Activated T-cell treated with anti-CD3 and anti-CD28 coated beads, Interleukin-2, amount 50 U/mL, for 1 hour (primary cell): ENCODE measurements at places on chromosomes 11 and 22.

GRCh38 chr22:50705851-50706351, 32.1 kb upstream of the ACR start:
- DNase-seq = no peak

DNA sequence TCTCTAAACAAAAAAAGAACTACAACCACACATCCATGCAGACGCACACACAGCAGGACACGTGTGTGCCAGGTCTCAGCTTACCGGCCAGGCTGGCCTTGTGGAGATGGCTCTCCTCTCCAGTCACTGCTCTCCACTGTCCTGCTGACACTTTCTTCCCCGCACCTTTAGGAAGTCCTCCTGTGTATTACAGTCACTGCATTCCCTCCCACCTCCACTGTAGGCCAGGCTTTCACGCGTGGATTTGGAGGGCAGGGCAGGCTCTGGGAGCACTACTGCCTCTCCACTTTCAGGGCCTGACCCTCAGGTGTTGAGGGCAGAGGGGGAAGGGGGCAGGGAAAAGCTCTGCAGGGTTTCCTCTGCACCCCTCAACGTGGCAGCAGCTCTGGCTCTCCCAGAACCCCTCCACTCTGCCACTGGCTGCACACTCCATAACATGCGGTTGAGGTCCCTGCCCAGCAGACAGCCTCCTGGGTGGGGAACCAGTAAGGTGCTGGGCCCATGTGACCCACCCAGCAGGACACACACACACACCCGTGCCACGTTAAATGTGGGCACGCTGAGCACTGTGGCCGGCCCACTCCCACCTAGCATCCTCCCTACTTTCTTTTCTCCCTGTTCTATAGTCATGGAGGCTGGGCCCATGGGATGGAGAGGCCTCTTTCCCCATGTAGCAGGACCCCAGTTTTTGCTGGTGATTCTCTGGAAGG, 107.0 kb upstream of the PITPNB start:
- DNase-seq = no peak

DNA sequence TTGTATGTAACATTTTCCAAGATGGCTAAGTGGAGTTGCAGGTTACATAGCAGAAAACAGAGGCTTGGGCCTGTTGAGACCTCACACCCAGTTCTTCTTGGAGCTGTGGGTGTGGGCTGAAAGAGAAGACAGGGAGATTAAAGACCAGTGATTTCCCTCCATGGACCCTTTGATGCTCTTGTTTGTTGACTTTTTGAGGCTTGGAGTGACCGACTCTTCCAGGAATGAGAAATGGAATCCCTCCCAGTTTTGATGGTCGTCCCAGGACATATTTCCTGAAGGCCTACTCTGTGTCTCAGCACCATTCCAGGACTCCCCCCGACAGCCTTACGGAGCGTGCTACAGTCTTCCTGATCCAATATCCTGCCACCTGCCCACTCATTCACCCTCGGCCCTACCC, 96.9 kb downstream of the PTPRJ start:
- no peak for DNase-seq

DNA sequence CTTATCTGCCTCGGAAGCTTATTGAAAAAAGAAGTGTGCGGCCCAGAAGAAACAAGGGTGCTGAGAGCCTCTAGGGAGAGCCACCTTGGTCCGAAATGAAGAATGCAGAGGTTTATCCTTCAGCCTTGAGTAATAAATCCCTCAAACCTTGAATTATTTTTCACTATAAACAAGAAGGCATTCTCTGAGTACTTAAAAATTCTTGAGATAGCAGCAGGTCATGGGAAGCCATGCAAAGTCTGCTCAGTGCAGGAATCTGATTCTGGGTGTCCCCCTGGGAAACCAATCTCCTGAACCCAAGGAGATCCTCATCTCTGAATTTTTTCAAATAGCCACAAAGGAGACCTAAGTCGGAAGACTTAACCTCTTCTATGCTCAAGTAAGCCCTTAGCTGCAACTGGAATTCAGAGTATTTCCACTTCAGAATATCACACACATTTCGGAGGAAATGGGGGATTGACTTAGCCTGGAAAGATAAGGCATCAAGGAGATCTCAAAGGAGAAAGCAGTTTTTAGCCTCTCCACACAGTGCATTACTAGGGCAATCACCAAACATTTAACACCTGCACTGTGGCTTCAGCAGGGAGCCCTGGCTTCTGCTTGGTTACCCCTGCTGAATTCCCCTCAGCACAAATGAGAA, 365.0 kb downstream of the ETS1 start:
- no peak for DNase-seq

DNA sequence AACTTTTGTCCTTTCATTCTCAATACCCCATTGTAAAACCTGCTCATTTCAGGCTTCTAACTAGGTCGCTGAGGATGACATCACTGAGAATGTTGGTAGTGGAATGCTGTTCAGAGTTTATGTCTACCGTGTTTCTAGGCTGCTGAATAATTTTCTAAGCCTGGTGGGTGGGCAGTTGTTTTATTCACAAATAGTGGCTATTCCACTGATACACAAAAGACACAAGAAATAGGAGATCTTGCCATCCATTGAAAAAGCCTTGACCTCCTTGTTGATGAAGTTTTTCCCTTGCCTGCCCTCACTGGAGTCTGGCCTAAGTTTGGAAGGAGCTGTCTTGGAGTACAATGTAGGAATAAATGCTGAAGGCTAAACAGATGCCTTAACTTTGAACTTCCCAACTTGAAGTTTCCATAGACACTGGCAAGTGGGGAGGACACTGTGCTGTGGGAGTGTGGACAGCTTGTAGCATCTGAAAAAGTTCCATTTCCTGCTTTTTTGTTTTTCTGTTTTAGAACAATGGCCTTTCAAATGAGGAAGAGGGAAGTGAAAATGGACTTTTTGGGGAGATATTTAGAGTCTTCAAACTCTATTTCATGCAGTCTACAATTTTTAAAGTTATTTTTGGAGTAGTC, 59.2 kb downstream of the TRIM44 start:
- DNase-seq = no peak

GRCh38 chr11:103898577-103899336, 137.7 kb upstream of the DDI1 start:
- DNase-seq = no peak

GRCh38 chr11:33307984-33308383, 50.8 kb downstream of the HIPK3 start:
- no peak for DNase-seq

DNA sequence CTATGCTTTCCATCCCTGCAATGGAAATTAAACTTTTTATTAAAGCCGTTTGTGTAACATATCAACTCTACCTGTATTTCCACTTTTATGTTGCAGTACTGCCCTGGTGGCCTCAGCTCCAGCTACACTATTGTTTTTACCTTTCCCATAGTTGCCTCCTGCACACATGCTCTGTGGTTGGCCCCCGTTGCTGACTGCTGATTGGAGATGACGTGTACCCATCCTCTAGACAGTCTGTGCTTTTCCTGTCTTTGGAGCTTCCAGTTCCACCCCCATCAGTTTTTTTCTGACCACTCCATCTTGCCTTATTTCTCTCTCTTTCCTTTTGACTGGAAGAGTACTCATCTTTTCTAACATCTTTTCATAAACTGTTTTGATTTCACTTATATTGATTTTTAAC, 123.8 kb downstream of the TEAD1 start:
- DNase-seq = no peak

DNA sequence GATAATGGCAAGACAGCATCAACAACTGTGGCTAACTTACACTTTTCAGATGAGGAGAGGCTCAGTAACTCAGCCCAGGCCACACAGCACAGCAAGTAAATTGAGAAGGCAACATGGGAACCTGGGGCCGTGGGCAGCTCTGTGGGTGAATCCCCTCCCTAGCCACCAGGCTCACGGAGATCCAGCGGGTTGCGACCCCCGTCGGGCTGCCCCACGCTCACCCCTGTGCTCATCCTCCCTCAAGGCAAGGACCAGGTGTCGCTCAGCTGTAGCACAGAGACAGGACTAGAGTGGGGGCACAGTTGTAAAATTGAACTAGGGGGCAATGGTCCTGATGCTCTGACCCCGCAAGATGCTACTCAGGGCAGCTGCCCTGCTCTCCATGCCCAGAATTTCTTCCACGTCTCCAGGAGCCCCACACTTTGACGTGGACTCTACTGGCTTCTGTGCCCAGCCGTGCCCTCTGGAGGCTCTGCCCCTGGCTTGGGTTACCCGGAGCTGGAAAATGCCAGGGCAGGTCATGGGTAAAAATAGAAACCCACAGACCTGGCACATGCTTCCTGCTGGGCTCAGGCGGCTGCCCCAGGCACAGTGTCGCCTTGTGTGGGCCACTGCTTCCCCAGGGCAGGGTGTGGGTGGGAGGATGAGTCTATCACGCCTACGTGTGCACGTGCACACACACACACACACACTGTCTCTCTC, 9.0 kb downstream of the TUBA8 start:
- no peak for DNase-seq

- no peak for DNase-seq
Measured at GRCh38 chr11:103076361-103076760, 15.6 kb downstream of the DCUN1D5 start.

DNA sequence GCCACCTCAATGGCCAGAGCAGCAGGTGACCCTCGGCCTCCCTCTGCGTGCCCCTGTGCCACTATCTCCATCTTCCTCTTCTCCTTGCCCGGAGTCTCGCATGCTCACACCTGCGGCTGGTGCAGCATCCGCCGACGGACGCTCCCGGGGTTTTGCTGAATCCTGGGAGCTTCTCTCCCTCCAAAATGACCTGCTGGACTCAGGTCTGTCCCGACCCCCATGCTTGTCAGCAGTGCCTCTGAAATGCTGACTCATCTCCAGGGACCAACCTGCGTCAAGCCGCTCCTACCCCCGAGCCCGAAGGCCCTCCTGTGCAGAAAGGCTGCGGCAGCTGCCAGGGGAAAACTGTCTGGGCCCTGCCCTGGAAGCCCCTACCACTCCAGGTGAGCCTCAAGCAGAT, 58.4 kb downstream of the CELSR1 start:
- no peak for DNase-seq

GRCh38 chr22:20588843-20589581, 81.6 kb downstream of the MED15 start:
- no peak for DNase-seq

- no peak for DNase-seq
Measured at GRCh38 chr11:76160856-76161255, 45.4 kb downstream of the WNT11 start.

GRCh38 chr11:133832096-133832990, 13.0 kb downstream of the SPATA19 start:
- DNase-seq = no peak

DNA sequence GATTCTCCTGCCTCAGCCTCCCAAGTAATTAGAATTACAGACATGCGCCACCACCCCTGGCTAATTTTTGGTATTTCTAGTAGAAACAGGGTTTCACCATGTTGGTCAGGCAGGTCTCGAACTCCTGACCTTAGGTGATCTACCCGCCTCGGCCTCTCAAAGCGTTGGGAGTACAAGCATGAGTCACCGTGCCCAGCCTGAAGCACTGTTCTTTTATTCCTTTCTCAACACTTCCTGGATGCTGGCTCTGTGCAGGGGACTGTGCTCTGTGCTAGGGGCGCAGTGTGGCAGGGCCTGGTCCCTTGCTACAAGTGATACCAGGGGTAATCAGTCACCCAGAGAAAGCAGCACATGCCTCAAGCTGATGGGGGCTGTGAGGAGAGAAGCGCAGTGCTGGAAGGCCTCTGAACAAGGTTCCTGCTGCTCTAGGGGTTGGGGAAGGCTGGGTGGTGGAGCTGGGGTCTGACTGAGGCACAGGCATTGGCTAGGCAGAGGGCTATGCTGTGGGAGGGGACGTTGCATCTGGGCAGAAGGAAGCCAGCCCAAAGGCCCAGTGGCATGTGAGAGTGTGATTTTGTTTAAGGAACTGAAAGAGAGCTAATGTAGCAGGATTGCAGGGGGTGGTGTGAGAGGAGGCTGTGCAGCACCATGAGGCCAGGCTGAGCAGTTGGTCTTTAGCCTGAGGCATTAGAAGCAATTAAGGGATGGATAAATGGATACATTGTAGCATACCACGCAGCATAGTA, 42.5 kb downstream of the CABIN1 start:
- DNase-seq = no peak

GRCh38 chr22:18999008-18999407, 62.9 kb upstream of the PRODH start:
- no peak for DNase-seq

DNA sequence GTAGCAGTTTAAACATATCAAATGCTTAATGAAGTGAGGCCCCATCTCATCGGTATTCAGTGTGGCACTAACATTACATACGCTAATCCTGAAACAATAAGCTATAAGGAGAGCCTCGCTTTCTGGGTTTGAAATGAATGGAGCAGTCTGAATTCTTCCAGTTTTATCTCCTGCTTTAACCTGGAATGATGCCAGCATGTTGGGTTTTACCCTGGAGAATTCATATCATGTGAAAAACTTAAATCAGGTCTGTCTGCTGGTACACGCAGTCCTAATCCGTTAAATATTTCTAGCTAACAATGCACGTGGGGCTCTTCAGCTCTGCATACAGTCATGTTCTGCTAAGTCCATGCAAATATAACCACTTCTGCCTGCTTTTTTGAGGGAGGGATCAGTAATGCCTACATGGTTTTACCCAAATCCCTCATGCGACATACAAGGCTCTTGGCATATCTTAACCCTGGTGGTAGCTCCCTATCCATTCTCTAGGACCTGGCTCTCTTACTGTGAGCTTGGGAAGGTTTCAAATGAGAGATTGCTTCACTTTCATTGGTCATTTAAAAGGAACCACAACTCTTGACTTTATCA, 92.7 kb downstream of the COMMD9 start:
- no peak for DNase-seq

- DNase-seq = no peak
Measured at GRCh38 chr22:31678748-31679147, 16.7 kb upstream of the PISD start.

- no peak for DNase-seq
Measured at GRCh38 chr22:24601217-24602104, 1.5 kb upstream of the GGT1 start.

DNA sequence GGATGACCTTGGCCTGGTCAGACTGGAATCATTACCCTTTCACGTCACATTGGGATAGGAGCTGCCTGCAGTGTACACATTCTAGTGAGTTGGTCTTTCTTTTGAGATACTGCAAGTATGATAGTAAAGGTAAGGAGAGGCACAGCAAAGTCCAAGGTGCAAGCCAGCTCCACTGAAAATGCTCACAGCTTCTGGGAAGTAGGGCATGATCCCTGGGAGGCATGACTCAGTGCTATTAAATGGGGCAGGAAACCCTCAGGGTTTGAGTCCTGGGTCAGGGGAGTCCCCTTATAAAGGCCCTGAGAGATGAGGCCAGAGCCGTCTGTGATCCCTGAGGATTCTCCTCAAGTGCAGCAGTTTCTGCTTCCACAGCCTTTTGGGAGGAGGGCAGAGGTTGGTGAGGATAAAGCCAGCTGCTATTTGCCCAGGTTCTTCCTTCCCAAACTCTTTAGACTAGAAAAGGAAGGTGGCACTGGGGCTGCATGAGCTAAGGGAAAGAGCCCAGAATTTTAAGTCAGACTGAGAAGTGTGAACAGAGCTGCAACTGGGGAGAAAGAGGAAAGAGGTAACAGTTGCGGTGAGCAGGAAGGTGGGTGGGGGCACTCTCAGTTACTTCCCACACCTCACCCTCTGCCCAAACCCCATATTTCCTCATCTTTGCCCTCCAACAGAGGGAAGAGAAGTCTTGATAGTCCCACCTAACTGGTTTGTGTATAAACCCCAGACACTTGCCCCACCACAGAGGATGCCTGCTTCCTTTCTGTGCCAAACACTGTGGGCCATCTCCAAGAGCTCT, 14.4 kb upstream of the OR52K1 start:
- no peak for DNase-seq
